ENCODE measurements at places on chromosomes 5 and 9.
A peak's percentile ranks its signal among the peaks of the same experiment; 100 is the strongest.

DNA sequence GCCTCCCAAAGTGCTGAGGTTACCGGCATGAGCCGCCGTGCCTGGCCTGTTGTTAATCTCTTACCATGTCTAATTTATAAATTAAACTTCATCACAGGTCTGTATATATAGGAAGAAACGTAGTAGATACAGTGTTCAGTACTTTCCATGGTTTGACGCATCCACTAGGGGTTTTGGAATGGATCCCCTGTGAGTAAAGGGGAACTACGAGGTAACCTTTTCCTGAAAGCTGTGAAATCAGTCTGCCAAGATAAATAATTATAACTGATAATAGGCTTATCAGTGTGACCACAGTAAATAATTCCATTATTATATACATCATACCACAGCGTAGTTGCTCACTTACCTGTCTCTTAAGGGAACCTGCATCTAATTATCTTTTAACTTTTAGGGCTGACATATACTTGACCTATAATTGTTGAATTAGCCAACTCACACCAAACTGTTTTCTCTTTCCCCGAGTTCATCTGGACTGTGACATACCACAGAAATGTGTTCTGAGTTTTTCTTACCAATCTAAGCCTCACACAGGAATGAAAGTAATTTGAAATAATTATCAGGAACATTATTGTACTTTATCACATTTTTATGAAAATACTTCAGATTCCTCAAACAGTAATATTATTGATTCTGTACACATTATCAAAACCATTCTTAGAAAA lies 42.9 kb downstream of the DAPK1 start:
- no peak for DNase-seq

DNA sequence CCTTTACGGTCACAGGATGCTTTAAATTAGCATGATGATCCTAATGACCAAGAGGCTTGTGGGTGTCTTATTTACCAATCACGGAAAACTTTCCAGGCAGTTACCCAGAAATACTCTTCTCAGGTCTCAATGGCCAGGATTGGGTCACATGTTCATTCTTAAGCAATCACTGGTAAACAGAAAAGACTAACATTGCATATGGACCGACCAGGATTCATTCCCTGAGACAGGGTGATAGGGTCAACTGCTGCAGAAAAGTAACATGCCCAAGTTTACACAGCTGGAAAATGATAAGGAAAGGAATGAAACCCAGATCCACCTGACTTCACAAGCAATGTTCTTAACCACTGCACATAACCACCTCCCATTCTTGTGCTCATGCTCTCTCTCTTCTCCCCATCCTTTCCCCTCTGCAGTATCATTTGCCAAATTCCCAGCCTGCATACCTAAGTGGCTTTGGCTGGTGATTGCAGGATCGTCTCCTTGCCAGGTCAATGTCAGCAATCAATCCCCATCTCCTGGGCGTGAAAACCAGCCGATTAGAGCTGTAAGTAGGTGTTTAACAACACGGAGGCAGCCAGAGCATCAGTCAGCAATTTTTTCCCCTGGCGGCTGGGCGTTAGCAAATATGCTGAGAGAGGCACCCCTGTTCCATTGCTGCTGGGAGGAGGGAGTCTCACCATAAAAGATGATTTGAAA lies 219.4 kb downstream of the NMUR2 start:
- DNase-seq = no peak

GRCh38 chr5:52466113-52466512 lies 321.6 kb upstream of the ITGA1 start:
- DNase-seq = no peak

- no peak for DNase-seq
Measured at GRCh38 chr5:107385708-107386107, 285.0 kb downstream of the EFNA5 start.

- DNase-seq = no peak
Measured at GRCh38 chr9:108876425-108876824, 14.4 kb downstream of the ACTL7A start.

GRCh38 chr9:95504053-95504963 lies 12.5 kb downstream of the PTCH1 start:
- DNase-seq = no peak

DNA sequence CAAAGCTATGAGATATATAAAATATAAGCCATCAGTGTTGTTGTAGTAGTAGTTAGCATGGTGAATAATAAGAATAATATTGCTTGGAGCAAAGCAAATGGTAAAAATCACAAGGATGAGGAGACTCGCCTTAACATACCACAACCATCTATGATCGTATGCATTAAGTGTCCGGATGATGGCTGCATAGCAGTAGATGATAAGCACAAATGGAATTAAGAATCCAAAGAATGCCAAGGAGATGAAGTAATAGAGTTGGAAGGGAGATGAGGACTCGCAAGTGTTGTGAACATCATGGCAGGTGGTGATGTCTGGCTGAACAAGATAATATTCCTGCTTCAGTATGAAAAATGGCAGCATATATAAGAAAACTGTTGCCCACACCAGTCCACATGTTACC lies 5.5 kb downstream of the F2RL2 start:
- no peak for DNase-seq

DNA sequence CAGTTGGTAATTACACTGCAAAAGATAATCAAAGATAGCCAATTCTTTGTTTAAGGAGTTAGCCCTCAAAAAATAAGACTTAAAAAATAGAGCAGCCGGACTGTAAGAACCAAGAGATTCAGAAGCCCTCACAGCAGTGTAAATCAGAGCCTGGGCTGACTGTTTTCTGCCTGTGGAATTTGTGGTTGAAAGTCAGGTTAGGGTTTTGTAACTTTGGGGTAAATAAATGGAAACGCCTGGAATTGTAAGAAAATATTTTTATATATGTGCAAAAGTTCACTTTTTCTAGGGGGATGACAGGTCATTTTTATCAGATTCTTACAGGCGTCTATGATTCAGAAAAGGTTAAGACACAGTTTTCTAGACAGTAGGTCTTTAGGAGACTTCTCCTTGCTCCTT lies 35.6 kb downstream of the KLHL3 start:
- no peak for DNase-seq

GRCh38 chr9:79584655-79584982 lies 12.9 kb downstream of the TLE4 start:
- DNase-seq = no peak

GRCh38 chr9:103804077-103804735 lies 289.9 kb upstream of the SMC2 start:
- peak; percentile 3 for DNase-seq

- DNase-seq = no peak
Measured at GRCh38 chr9:121298016-121298538, 30.1 kb downstream of the GSN start.

DNA sequence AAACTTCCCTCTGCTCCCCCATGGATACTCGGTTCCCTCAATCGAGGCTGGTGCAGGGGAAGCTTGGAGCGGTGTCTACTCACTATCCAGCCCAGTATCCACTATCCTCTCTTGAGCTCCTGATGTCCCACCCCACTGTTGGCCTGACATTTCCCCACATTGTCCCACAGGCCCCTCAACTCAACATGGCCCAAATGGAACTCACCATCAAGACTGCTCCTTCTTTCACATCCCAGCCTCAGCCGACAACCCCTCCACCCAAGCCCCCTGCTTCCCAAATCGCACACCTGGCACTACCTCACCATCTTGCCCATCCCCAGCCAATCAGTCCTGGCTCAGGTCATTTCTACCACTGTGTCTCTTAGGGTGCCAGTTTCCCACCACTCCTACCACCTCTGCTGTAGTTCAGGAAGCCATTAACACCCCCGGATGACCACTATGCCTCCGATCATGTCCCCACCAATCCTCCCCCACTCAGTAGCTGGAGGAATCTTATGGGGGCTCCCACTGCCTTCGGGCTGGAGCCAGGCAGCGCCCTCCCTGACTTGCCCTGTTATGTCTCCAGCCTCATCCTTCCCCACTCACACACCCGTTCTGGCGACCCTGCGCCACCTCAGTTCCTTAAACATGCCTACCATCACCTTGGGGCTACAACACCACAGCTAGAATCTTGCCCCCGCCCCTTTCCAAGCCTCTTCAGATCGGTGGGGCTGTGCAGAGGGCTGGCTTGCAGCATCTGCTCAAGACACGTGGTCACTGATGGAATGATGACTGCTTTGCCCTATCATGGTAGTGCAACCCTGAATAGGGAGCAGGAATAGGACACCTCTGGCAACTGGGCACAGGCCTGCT lies 273.6 kb downstream of the FSTL4 start:
- no peak for DNase-seq

GRCh38 chr5:174425964-174426290 lies 298.5 kb upstream of the MSX2 start:
- DNase-seq = no peak

- peak; percentile 42 for DNase-seq
Measured at GRCh38 chr5:109567374-109568044, 122.2 kb upstream of the MAN2A1 start.

DNA sequence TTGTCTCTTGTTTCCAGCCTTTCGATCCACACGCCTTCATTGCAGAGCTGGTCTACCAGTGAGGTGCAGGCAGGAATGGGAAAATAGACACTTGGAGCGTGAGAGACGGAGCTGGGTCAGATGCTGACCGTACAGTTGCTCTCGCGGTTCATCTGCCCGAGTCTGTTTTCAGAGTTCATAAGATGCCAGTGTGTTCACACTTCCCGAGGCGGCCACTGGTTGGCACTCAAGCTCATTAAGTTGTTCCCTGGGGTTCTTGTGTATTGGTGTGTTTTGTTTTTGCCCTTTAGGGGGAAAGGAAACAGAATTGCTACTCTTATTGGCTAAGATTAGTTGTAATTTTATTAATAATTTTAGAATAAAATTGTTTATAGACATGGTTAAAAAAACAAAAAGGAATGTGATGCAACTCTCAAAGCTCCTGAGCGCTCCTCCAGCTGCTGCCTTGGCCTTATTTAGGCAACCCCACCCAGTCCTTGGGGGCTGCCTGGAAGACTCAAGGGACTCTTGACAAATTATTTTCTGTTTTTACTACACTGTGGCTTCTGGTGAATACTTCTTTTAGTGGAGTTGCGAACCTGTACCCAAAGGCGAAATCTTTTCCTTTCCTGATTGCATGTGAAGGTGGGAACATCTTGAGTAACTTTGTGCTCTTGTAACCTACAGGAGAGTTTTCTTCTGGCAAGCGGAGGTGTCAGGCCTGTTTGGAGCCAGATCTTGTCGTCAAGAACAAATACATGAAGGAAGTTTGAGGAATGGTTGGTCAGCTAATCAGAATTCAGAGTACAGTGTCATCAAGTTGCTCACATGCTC lies 146.1 kb downstream of the MAST4 start:
- DNase-seq = no peak

DNA sequence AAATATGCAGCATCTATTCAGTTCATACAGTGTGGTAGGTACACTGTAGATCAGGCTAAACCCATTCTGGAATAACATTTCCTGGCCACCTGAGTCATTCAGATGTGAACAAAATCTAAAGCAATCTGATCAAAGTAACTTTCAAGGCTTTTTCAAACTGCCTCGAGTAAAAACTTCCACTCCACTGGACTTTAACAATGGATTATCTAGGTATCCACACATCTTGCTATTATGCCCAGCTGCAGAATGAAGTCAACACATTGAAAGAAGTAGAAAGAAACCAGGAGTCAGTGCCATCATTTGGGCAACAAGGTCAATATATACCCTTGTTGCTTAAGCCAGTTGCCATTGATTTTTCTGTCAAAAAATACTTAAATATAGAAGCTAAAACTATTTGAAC lies 1352.6 kb upstream of the NUDT12 start:
- no peak for DNase-seq

DNA sequence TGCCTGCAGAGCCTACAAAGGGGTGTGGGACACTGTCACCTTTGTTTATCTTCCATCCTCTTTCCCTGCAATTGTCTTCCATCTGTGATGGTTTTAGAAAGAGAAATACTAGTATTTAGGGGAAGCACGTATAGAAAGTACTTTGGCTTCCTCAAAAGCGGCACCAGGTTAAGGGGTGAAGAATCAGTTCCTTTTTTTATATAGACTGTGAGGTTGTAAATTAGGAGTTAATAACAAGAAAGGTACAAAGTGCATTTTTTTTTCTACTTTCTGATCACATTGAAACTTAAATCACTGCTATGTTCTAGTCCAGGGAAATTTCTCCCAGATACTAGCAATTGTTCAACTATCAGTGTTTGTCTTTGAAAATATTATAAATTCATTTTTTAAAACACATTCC lies 219.3 kb downstream of the CEMIP2 start:
- DNase-seq = no peak

DNA sequence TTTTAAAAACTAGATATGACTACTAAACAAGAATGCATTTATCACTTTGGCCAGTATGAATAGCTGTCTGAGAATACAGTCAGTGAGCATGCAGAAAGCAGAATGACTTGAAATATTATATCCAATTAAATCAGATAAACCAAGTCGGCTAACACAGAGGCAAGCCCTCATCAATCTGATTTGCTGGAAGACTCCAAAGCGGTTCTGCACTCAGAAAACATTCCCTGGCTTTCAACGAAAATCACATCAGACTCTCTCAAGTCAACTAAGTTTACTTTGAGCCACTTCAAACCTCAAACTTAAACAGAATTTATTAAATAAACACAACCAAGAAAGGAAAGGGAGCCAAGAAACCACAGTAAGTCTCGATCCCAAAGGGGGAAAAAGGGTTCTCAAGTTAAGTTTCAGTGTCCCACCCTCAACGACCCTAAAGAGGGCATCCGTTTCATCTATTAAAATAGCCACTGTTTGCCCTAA lies 1.4 kb downstream of the MYO10 start:
- no peak for DNase-seq

- no peak for DNase-seq
Measured at GRCh38 chr5:34811706-34812105, 27.3 kb upstream of the TTC23L start.

GRCh38 chr9:129900263-129901027 lies 65.2 kb downstream of the USP20 start:
- no peak for DNase-seq

- DNase-seq = no peak
Measured at GRCh38 chr5:67941614-67942401, 273.7 kb upstream of the PIK3R1 start.

- no peak for DNase-seq
Measured at GRCh38 chr9:125433461-125434011, 171.9 kb downstream of the GAPVD1 start.
